NCI-H1436 (cell line): ENCODE measurements at places on chromosomes 6 and 20.

GRCh38 chr20:63578224-63579016 lies 4.4 kb upstream of the HELZ2 start:
- DNase-seq = peak; percentile 4

DNA sequence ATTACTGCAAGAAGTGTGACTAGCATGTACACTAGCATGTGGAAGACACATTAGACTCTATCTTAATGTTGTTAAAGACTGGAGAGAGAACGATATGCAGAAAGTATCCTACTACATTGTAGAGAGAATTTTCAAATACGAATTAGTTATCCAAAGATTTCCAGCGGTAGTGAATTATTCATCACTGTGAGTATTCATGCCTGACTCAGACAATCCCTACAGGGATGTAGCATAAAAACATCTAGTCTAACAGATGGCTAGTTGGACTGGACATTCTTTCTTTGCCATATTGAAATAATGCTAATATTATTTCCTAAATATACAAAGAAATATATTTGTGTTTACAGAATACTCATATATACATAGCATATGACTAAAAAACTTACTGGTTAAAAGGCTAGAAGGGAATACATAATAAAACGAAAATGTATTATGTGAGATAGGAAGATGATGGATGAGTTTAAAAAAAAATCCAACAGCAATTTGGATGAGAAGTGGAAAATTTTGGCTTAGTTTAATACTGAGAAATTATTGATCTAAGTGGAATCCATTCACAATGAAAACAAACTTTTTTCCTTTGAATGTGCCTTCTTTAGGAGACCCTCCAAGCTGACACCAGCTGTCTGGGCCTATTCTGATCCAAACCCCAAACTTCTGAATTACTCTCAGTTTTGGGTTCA lies 580.7 kb downstream of the RFPL4B start:
- no peak for DNase-seq

GRCh38 chr20:38658879-38659596 lies 57.4 kb downstream of the ARHGAP40 start:
- DNase-seq = peak; percentile 96

DNA sequence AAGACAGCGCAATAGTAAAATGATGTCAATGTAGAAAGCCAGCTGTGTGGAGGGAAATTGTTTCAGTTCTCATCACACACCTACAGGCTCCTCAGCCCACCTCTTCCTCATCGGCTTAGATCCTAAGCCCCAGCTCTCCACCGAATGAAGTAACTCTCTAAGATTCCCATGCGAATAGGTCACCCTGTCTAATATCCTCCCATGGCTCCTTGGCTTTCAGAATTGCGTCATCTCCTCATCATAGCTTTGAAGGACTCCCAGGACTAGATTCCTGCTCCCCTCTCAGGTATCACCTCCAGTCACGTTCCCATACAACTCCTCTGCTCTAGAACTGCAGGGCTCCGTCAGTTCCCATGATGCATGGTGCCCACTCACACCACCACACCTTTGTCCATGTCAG lies 16.2 kb upstream of the SLC22A16 start:
- no peak for DNase-seq

DNA sequence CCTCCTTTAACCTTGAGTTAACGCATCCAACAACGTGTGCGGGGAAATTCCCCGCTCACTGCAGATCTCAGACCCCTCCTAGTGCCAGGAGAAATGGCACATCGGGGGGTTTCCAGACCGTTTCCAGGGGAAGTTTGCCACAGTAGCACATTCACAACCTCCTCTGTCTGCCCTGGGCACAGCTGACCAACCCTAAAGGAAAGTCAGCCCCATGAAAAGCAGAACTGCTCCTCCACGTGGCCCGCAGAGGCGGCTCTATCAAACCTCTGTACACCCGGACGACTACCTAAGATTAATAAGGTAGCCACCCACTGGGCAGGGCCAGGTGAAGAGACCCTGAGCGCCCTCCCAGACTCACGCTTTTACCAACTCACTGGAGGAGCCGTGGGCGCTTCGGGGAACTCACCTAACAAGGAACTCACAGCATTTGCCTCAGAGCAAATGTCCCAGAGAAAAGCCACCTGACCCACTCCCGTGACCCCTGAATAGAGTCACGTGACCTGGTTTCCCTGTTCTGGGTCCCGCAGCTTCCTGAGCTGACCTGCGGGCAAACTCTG lies 93.1 kb downstream of the PRND start:
- DNase-seq = no peak

DNA sequence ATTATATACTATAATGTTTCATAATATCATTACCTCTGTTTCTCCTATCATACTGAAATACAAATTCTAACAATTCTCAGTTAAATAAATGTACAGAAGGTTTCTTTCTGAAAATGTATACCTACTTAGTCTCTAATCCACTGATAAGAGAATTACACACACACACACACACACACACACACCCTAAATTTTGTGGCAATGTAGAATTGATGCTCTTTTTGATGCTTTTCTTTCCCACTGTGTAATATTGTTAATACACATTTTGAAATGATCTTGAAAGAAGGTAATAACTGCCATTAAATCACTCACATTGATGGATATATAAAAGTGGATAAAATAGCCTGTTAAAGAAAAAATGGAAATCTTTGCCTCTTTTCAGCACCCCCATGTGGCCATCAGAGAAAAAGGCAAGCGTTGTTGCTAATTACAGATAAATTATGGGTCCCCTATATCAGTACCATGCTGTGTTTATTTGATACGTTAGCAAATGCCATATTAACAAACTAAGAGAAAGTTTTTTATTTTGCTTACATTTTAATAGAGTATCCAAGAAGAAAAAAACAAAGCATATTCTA lies 76.6 kb upstream of the VGLL2 start:
- no peak for DNase-seq

GRCh38 chr6:43781941-43782704 lies 12.1 kb downstream of the VEGFA start:
- no peak for DNase-seq

DNA sequence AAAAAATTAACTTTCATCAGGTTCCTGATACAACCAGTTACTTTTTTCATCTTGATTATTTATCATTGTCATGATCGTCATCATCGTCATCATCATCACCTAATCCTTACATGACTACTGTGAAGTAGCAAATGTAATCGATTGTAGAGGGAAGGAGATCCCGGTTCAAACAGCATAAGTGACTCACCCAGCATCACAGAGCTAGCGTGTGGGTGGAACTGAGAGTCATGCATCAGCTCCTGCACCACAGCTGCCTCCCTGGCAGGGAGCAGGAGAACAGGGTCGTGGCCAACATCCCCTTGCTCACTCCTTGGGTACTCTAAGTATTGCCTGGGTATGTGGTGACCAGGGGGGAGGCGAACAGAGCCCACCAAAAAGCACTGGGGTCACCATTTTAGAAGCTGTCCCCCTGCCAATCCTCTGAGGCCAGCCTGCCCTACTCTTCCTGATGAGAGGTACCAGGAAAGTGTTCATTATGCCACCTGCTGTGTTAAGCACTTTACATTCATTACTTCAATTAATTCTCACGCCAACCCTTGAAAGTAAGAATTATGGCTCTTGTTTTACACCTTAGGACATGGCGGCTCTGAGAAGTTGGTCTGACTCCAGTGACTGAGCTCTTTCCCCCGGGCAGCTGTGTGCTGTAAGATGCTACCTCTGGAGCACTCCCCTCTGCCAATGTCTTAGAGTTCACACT lies 425.2 kb downstream of the CD83 start:
- DNase-seq = no peak

GRCh38 chr6:105988321-105988720 lies 97.8 kb upstream of the PRDM1 start:
- DNase-seq = no peak

GRCh38 chr6:51768087-51768486 lies 319.3 kb downstream of the PKHD1 start:
- DNase-seq = no peak

DNA sequence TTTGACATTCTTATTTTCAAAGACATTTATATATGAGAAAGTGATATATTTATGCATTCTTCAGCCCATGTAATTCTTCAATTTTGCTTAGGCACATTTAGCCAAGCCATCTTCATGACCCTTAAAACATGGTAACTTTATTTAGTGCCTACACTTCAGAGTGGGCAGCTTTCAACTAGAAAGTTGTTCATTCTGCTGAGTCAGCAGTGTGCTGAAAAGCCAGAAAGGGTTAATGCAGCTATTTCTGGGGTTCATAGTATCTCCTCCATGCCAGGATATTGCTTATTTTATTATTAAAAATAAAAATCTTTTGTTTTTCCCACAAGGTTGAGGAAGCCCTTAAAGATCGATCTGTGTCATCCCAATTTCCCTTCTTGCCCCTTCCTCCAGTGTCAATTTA lies 79.2 kb downstream of the EDN1 start:
- no peak for DNase-seq

GRCh38 chr20:19631410-19631809 lies 126.6 kb upstream of the RIN2 start:
- no peak for DNase-seq

- DNase-seq = no peak
Observed at GRCh38 chr6:15400572-15401004, 154.7 kb downstream of the JARID2 start.
